ENCODE measurements at places on chromosomes 1 and 21.

GRCh38 chr1:164912290-164912689 is 353.3 kb downstream of the PBX1 start:
- no peak for DNase-seq

DNA sequence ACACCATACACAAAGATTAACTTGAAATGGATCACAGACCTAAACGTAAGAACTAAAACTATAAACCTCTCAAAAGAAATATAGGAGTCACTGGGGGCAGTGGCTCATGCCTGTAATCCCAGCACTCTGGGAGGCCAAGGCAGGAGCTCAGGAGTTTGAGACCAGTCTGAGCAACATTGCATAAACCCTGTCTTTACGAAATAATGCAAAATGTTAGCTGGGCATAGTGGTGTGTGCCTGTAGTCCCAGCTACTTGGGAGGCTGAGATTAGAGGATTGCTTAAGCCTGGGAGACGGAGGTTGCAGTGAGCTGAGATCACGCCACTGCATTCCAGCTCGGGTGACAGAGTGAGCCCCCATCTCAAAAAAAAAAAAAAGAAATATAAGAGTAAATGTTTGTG is 46.7 kb upstream of the SERBP1 start:
- DNase-seq, result no peak

GRCh38 chr1:180270530-180271271 is 40.6 kb downstream of the LHX4 start:
- no peak for DNase-seq

- no peak for DNase-seq
Measured at GRCh38 chr21:43370091-43370658, 56.8 kb downstream of the SIK1 start.

GRCh38 chr1:180244840-180245239 is 14.8 kb downstream of the LHX4 start:
- DNase-seq, result no peak

GRCh38 chr1:64335636-64336035 is 132.2 kb downstream of the UBE2U start:
- no peak for DNase-seq

- DNase-seq, result no peak
Measured at GRCh38 chr1:206608108-206608698, 4.1 kb downstream of the EIF2D start.

DNA sequence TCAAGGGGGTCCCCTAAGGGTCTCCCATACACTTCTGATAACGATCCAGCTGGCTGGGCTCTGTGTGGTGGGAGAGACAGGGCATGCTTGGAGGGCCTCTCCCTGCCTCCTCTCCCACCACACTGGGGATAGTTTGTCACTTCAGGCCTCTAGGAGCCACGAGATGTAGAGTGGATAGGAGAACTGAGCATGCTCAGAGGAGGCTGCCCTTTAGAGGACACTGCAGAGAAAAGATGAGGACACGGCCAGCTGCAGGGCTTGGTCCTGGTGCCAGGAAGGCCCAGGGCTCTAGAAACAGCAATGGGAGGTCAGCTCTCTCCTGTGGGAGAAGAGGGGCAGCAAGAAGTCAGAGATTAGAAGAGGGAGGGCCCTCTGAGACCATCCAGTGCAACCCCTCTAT is 25.7 kb downstream of the SLC9A1 start:
- no peak for DNase-seq

DNA sequence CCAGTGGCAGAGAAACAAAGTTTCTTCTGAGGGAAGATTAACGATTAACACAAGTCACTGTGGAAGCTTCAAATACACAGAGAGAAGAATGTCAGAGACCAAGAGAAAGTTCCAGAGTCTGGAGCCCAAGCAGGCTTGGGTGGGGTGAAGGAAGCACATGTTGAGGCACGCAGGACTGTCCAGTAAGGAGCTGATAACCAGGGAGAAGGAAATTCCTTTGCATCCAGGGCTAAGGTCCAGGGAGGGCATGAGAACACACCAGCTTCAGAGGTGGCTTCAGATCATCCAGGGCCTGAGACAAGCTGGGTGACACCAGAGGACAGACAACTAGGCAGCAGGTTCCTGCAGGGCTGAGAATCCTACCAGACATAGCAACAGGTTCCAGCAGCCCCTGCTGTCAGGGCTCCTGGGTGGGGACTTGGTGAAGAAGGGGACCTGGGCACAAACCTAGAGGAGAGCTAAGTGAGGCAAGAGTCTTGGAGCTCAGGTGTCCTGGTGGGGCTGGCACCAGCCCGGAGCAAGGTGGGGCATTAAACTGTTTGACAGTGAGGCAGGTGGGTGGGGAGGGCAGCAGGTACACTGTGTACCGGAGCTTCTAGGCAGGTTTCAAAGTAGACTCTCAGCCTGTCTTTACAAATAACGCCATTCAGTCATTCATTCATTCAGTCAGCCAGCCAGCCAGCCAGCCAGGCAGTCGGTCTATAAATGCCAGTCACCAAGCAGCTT is 2.6 kb upstream of the SPRR1A start:
- no peak for DNase-seq

DNA sequence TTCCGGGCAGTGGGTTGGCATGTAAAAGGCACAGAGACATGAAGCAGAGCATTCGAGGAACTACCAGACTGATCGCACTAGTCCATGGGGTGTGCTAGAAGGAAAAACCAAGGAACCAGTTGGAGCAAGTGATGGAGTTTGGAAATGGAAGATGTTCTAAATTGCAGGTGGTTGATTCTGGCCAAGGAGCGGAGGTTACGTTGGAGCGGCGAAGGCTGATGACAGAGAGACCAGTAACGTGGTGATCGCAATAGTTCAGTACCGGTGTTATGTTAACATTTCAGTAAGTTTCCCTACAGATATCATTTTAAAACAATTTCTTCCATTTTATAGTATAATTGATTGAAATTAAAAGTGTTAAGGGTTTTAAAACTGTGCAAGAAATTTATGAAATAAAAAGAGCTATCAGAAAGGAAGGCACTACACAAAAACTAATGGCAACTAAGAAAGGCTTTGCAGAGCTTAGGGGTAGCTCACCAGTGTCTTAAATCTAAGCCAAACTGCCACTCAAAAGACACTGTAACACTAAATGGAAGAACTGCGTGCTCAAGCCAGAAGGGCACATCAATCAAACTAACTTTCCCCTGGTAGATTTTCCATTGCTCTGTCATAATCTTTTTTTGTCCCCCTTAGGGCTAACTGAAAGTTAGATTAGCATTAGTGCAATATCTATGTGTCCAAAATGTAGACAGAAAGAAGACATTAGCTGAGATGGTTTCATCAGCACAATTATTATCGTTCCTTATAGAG is 11.3 kb upstream of the HEATR1 start:
- no peak for DNase-seq

GRCh38 chr1:32179193-32179442 is 357 bp upstream of the TXLNA start:
- DNase-seq, result no peak

DNA sequence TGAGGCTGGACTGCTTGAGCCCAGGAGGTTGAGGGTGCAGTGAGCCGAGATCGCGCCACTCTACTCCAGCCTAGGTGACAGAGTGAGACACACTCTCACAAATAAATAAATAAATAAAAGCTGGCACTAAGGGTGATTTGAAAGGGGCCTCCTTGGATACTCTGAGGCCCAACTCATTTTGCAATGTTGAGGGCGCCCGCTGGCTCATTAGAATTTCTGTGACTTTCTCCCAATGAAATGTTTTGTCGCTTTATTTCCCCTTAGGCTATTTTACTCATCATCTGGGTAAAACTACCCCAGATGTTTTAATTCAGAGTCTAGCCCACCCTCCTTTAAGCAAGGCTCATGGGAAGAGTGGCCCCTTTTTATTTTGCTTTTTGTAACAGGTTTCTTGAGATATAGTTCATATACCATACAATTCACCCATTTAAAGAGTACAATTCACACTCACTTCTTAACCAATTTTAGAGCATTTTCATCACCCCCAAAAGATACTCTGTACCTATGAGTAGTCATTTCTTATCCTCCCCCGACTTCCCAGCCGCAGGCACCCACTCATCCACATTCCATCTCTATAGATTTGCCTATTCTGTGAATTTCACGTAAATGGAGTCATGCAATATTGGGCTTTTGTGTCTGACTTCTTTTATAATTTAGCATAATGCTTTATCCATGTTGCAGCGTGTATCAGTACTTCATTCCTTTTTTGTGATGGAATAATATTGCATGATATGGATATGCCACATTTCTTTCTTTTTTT is 259.1 kb downstream of the KAZN start:
- DNase-seq, result no peak

GRCh38 chr1:22247527-22248245 is 104.8 kb upstream of the WNT4 start:
- DNase-seq, result no peak

- DNase-seq, result no peak
Measured at GRCh38 chr1:239943761-239944160, 147.9 kb upstream of the FMN2 start.

- DNase-seq, result no peak
Measured at GRCh38 chr1:102853701-102854187, 254.6 kb downstream of the COL11A1 start.

DNA sequence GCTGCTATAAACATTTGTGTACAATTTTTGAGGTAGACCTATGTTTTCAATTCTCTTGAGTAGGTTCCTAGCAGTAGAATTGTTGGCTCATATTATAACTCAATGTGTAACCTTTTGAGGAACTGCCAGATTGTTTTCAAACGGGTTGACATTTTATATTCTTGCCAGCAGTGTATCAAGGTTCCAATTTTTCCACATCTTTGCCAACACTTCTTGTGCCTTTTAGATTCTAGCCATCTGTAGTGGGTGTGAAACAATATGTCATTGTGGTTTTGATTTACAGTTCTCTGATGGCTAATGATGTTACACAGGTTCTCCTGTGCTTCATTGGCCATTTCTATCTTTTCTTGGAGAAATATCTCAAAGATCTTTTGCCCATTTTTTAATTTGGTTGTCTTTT is 36.4 kb downstream of the MAP3K7CL start:
- no peak for DNase-seq

- no peak for DNase-seq
Measured at GRCh38 chr21:39688010-39688409, 57.0 kb upstream of the IGSF5 start.
